ENCODE measurements at places on chromosomes 4 and X. TPM values are rescaled to one million over a fixed set of nuclear protein-coding genes. Genes with fewer than 3 reads are reported as not detected.

DNA sequence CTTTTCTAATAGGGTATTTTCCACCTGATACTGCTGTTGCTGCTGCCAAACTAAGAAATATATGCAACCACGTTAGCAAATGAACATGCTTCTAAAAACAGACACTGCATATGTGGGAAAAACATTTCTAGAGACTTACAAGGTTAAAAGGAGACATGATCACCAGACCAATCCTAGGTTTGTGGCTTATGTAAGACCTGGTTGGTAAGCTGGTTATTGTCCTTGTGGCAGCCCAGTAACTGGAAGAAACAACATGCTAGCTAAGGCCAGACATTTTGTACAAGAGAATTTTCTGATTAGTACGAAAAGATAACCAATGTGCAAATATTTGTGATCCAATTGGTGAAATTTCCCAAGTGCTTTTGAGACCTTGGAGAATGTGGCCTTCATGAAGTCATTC lies 112.0 kb downstream of the AFF2 start:
- no peak overlapping the region for H3K27ac ChIP-seq
- DNase-seq = no peak
- H3K36me3 ChIP-seq = no peaks in the 10 kb centered on the region
- H3K4me3 ChIP-seq = no peak overlapping the region
- no peaks in the 10 kb centered on the region for H3K27me3 ChIP-seq

GRCh38 chrX:103932133-103932532 lies 30.3 kb upstream of the TMSB15B start:
- no peak overlapping the region for H3K4me3 ChIP-seq
- no peaks in the 10 kb centered on the region for H3K27me3 ChIP-seq

SGMS2 gene
- 15.6 TPM for total RNA-seq

- no peaks in the 10 kb centered on the region for H3K4me1 ChIP-seq
- DNase-seq = no peak
- H3K27ac ChIP-seq = no peak overlapping the region
- H3K36me3 ChIP-seq = no peaks in the 10 kb centered on the region
- H3K27me3 ChIP-seq = no peaks in the 10 kb centered on the region
- no peak overlapping the region for H3K4me3 ChIP-seq
Observed at GRCh38 chr4:110231869-110232268, 33.5 kb upstream of the ELOVL6 start.

GRCh38 chrX:14243823-14244222 lies 214.1 kb upstream of the GEMIN8 start:
- DNase-seq = no peak
- no peaks in the 10 kb centered on the region for H3K27me3 ChIP-seq
- H3K4me3 ChIP-seq = no peak overlapping the region

- no peaks in the 10 kb centered on the region for H3K4me1 ChIP-seq
- H3K36me3 ChIP-seq = no peaks in the 10 kb centered on the region
- no peaks in the 10 kb centered on the region for H3K27me3 ChIP-seq
- DNase-seq = no peak
Observed at GRCh38 chrX:10444204-10444603, 176.2 kb downstream of the MID1 start.

GIMD1 gene
- not detected for total RNA-seq

DNA sequence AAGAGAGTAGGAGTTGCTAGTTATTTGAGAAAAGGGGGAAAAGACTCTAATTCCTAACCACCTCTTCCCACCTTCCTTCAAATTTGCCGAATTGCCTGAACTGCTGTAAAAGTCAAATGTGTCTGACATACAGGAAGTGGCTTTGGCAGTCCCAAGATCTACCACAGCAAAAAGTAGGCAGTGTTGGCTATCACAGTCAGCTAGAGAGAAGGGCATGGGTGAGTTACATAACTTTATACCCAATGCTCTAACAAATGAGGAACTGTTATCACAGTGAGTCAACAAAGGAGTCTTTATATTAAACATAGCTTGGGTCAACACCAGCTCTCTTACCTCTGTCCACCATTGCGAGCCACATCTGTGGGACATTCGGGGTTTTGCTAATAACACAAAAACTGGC lies 2.4 kb upstream of the MBNL3 start:
- peaks cover 41% of the 10 kb centered on the region for H3K27me3 ChIP-seq
- H3K27ac ChIP-seq = no peak overlapping the region
- H3K4me1 ChIP-seq = peaks cover 7% of the 10 kb centered on the region
- H3K4me3 ChIP-seq = no peak overlapping the region
- H3K36me3 ChIP-seq = no peaks in the 10 kb centered on the region

TLR6 gene
- 1.1 TPM for total RNA-seq

GAGE12J gene
- total RNA-seq = 1.1 TPM

DNA sequence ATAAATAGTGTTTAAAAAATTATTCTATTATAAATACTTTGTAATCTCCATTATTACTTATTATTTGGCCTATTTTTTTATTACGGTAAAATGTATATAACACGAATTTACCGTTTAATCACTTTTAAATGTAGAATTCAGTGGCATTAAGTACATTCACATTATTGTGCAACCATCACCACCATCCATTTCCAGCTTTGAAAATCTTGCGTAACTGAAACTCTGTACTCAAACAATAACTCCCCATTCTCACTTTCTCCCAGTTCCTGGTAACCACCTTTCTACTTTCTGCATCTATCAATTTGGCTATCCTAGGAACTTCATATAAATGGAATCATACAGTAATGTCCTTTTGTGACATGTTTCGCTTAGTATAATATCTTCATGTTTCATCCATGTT lies 45.7 kb downstream of the PASD1 start:
- DNase-seq = no peak
- no peaks in the 10 kb centered on the region for H3K4me1 ChIP-seq
- H3K27me3 ChIP-seq = no peaks in the 10 kb centered on the region
- no peak overlapping the region for H3K4me3 ChIP-seq

DNA sequence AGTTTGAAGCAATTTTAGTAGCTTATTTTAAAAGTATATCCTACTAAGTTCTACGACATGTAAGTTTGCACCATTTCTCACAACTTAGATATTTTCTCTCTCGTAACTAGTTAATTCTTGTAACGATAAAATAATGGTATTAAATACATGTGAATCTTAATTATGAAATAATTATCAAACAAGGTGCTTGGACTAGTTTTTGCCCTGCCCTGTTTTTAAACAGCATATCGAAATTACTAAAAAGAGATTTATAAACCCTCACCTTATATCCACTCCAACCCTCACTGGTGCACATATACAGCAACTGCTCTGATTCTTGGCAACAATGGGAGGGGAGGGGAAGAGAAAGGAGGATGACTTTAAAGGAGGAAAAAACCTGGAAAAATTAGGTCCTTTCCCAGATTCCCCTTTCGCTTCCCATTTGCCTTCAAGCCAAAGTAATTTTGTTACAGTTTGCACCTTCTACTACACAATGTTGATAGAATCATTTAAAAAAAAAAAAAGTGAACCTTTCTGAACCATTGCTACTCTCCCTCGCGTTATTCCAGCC lies 820 bp upstream of the MAB21L2 start:
- no peak overlapping the region for H3K4me3 ChIP-seq
- H3K4me1 ChIP-seq = no peaks in the 10 kb centered on the region
- no peak for DNase-seq

RTL5 gene
- total RNA-seq = 11.0 TPM

DNA sequence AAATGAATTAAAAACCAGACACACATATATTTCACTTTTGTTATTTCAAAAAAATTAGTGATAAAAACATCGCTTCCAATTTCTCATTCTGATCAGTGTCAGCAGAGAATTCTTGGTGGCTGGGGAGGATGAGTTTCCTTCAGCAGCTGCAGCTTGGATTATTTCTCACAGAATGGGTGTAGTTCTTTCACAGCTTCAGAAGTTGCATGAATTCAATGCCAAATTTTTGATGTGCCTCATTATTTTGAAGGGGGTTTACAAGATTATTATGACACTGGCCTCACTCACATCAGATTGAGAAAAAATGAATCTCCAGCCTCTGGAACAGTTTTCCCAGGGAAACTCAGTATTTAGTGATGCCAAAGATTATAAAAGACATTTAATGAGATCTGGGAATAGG lies 184.9 kb upstream of the WDFY3 start:
- no peak overlapping the region for H3K27ac ChIP-seq
- peaks cover 3% of the 10 kb centered on the region for H3K4me1 ChIP-seq
- no peaks in the 10 kb centered on the region for H3K27me3 ChIP-seq
- no peaks in the 10 kb centered on the region for H3K36me3 ChIP-seq
- no peak overlapping the region for H3K4me3 ChIP-seq

TLR2 gene
- 0.28 TPM for total RNA-seq

DNA sequence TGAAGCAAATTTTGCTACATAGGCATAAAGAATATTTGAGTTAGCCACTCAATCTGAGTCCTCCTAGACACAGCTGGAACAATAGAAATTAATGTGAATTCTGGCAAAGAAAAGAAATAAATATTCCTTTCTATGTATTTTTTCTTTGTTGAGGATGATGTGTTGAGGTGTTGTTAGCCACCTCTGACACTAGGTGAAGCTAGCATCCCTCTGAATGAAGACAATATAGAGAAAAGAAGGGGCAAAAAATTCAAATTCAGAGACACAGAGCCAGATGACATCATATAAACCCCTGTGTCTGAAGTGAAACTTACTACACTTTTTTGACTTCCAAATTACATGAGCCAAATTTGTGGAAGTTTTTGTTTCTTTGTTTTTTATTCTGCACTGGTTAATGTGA lies 34.6 kb upstream of the TMPRSS11D start:
- no peaks in the 10 kb centered on the region for H3K4me1 ChIP-seq
- no peak for DNase-seq
- no peak overlapping the region for H3K4me3 ChIP-seq
- no peak overlapping the region for H3K27ac ChIP-seq

DNA sequence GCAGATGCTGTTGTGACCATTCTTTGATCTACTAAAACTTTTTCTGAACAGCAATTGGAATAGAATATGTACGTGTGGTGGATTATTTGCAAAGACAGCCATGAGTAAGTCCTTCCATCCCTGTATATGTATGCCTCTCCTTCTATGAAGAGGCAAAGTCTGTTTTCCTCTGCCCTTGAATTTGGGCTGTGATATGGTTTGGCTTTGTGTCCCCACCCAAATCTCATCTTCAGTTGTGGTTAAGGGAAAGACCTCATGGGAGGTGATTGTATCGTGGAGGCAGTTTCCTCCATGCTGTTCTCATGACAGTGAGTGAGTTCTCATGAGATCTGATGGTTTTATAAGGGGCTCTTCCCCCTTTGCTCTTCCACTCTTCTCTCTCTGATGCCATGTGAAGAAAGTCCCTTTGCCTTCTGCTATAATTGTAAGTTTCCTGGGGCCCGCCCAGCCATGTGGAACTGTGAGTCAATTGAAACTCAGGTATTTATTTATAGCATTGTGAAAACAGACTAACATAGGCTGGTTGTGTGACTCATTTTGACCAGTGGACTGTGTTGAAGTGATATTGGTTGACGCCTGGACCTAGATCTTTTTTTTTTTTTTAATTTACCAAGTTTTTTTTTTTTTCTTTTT lies 108.3 kb upstream of the CAMK2D start:
- H3K27me3 ChIP-seq = no peaks in the 10 kb centered on the region
- no peaks in the 10 kb centered on the region for H3K4me1 ChIP-seq
- no peak overlapping the region for H3K27ac ChIP-seq
- no peak for DNase-seq

GRCh38 chr4:184472614-184473498 lies 1.5 kb downstream of the IRF2 start:
- H3K27me3 ChIP-seq = no peaks in the 10 kb centered on the region
- H3K4me3 ChIP-seq = peak overlapping the region; percentile 66
- no peaks in the 10 kb centered on the region for H3K36me3 ChIP-seq
- DNase-seq = no peak
- peak overlapping the region; percentile 91 for H3K27ac ChIP-seq

IGSF1 gene
- 0.08 TPM for total RNA-seq

GRCh38 chrX:13188731-13189309 lies 131.0 kb downstream of the ATXN3L start:
- H3K36me3 ChIP-seq = no peaks in the 10 kb centered on the region
- H3K27ac ChIP-seq = no peak overlapping the region
- no peaks in the 10 kb centered on the region for H3K4me1 ChIP-seq
- DNase-seq = no peak

Measured in Panc1 (cell line).